Body of pancreas (tissue), 4 donors: ENCODE measurements at places on chromosomes 3 and 15.

DNA sequence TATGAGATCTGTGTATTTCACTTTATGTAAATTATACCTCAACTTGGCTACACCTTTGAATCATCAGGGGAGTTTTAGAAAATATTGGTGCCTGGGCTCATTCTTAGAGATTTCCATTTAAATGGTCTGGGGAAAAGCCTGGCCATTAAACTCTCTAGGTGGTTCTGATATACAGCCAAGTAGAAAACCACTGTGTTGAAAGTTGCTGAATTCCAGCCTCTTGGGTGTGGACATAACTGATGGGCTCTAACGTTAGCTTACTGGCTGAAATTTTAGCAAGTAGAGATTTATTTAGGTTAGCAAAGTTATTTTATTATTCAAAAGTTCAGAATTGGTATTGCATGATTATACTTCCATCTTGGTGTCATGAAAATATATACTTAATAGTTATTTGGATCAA lies 84.1 kb downstream of the ATG7 start:
- DNase-seq = no peak

DNA sequence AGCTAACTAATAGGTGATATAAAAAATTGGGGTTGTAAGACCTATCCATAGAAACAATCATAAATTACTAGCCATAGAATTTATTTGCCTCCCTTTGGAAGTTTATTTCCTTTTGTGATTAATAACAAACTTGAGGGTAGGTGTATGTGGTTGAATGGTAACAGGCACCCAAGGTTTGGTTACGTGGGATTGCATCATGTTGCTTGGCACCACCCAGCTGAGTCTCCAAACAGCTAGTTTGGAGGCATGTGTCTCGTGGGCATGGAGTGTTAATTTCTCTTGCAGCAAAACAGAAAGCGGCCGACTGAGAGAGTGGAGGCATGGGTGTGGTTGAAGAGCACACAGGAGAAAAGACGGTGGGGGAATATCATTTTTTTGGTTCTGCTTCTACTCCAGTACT lies 441.4 kb downstream of the CNTN4 start:
- no peak for DNase-seq

DNA sequence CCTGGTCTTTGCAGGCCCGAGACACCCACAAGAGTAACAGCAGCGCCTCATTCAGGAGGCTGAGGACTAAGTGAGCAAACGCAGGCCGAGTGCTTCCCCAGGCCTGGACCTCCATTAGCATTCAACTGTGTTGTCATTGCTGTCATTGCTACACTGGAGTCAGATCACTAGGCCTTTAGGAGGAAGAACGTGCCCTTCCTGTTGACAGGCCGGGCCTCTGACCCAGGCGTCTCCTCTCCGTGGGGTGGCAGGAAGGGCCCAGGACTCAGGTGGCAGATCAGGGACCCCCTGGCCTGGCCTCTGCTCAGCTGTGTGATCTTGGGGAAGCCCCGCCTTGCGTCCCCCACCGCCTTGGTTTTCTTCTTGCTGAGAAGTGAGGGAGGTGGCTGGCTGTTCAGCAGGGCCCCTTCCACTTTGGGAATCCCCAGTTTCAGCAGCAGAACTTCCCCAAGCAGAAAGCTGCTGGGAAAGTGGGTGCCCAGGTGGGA lies 19.1 kb downstream of the ZDHHC19 start:
- DNase-seq = peak; percentile 34

DNA sequence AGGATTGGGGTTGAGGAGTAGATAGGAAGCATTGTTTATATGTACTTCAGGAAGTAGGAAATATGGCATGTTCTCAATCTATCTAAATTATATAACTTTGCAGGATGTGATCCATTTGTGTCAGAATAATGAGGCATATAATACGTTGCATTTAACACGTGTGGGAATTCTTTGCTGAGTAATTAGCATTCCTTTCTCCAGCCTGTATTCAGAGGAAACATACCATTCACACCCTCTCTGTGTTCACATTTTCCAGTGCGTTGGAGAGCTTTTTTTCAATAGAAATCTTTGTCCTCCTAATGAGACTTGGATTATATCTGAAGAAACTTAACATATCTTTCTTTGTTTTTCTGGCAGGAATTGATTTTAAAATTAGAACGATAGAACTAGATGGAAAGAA lies 33.0 kb upstream of the APH1B start:
- no peak for DNase-seq

DNA sequence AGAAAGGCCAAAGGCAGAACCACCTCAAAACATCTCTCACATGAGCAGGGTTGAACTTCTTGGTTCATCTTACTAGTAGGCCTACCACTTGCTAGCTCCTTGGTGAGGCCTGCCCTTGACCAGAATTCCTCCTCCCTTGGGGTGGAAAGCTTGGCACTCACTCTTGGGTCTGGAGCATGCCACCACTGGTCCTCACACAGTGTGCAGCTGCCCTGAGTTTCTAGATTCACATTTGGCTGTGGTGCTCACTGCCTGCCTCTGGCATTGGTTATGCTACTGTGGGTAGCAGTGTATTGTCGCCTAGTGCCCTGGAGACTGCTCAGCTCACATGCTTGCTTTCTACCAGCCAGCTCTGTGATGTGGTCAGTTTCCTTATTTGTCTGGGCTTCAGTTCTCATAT lies 23.7 kb downstream of the OXNAD1 start:
- no peak for DNase-seq

GRCh38 chr15:36866896-36867295 lies 233.5 kb downstream of the MEIS2 start:
- no peak for DNase-seq

DNA sequence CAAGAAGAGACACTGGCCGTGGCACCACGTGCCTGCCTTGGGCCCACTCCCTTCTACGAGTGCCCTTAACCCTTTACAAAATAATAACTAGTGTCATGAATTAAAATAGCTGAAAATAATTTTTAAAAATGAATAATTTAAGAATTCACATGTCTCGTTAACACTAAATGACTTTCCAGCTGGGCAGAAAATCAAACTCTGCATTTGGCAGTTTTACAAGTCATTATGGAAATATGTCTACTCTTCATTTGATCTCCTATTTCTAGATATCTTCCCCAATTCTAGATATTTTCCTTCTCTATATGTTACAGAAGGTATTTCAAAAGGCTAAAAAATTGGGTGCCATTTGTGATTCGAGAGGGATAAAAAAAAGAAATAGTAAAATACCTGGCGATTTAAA lies 100.2 kb downstream of the RORA start:
- no peak for DNase-seq

DNA sequence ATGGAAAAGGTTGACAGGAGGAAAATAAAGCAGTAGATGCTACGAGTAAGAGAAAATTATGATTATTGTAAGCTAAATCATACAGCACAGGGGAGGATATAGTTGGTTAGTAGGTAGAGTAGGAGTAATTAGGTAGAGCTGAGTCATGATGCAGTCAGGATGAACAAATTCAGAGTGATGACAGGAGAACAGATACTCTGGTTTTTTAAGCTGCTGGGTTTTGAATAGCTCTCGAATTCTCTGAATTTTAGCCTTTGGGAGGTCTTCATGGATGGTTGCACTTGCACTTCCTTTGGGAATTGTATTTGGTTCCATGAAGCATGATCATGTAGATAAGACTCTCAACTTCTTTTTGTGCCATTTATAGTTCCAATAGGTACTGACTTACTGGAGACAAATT lies 96.2 kb downstream of the ECT2 start:
- no peak for DNase-seq

DNA sequence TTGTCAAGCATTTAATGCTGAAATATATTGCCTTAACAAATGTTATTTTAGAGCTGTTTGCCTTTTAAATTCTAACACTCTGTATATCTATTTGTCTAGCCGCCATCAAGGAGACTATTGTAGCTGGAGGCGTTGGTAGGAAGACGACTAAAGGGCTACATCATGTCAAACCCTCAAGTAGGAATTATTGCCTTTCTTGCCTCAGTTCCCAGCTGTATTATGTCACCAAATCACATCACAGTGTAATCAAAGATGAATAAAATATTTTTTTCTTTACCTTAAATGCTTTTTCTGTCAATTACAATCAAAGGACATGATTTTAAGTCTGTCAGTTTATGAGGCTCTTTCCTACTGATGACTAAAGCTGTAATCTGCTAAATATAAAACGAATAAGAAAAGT lies 233.1 kb downstream of the ZIC4 start:
- DNase-seq = no peak

DNA sequence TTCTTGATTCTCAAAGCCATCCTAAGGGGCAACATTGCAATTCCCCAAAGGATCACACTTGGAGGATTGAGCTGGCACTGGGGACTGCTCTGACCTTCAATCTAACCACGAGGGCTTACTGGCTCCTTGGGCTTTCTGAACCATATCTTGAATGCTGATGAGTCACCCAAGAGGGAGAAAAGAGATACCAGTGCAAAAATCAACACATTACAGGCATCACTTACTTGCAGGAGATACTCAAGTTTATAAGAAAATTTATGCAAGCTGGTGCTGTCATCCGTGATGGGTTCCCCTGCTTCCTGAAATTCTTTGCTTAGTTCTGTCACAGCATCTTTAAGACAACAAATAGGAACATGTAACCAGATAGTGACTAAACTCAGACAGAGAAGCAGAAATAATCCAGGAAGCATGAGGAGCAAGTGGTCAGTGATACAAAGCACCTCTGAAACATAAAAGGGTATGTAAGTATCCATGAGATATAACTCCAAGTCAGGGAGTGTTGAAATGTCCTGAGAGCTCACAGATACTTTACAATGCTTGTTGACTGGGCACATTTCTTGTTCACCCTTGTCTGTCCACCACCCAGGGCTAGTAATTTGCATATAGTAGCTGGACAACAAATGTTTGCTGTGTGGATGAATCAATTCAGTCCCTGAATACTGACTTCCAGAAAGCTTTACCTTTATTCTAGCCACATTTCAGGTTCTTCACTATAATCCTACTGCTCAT lies 14.1 kb downstream of the FYCO1 start:
- no peak for DNase-seq

- DNase-seq = no peak
Measured at GRCh38 chr3:193124861-193125260, 116.2 kb upstream of the PLAAT1 start.

DNA sequence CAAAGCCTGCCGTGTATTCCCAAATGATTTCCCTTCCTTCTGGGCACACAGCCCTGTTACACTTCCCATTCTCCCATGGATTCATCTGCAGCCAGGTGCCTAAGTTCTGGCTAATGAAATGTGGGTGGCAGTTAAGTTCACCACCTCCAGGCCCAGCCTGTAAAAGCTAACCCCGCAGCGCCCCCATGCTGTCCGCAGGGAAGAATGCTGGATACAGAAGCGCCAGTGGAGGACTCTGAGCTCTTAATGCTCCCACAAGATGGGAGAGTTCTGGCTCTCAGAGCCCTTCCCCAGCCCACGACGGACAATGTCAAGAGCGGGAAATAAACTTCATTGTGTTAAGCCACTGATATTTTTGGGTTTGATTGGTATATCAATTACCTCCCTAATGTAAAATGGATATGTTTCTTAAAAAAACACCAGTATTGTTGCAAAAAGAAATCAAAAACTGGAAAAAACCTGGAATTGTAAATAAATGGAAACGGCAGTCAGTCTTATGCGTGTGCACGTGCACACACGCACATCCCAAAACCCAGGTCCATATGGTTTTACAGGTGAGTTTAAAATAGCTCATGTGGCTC lies 37.7 kb upstream of the FGD5 start:
- peak; percentile 67 for DNase-seq

DNA sequence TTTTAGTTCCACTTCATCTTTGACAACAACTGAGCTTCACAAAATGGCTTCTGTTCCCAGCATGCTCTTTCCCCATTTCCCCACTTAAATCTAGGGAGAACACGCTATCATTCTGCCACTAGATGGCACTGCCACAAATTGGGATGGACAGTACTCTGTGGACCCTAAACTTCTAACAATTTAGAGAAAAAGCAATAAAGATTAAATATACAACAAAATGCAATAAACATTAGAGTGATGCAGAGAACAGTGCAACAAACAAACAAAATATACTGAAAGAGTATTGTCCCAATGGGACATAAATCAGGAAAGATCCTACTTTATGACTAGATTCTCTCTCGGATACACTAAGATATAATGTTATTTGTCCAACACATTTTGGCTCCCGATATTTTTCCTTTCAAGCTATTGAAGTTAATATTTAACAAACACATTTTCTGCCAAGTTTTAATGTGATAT lies 169.7 kb upstream of the TMCO5A start:
- peak; percentile 36 for DNase-seq

DNA sequence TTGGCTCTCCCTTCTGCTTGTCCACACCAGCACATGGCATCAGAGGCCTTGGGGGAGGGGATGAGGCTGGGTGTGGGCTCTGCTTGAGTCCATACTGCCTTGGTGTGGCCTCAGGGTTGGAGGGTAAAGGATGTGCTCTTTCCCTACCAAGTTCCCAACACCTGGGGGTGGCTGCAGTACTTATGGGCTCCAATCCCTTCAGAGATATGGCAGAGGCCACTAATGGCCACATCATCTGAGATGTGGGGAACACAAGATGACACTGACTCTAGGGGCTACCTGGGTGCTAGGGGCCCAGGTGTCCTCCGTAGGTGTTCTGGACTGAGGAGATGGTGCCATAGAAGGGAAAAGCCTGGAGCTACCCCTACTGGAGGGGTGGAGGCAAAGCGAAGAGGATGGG lies 6.9 kb downstream of the CXCR6 start:
- DNase-seq = no peak

GRCh38 chr15:75234191-75234810 lies 23.8 kb upstream of the GOLGA6C start:
- no peak for DNase-seq

DNA sequence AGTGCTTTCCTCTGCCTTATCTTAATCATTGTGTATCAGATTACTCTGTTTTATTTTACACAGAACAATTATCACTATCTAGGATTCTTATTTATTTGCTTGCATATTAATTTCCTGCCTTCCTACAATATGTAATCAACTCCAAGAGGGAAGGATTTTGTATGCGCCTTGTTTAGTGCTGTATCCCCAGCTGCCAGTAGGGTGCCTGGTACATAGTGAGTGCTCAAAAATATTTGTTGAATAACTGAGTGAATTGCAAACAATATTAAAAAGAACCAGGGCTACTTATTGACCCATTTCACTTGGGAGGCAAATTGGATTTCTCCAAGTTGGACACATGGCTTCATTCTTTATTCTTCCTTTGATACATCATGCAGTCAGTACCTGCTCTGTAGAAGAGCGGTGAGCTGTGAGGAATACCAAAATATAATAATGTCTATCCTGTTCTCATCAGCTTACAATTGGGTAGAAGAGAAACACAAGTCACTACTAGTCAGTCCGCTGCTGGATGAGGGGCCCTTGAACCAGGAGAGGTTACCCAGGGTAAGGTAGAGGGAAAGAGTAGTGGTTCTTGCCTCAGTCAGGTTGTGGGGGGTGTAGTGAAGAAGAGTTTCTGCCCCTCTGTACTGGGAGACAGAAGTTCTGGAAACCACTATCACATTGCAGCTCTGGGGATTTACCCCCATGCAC lies 233.9 kb upstream of the ZBTB20 start:
- DNase-seq = no peak

DNA sequence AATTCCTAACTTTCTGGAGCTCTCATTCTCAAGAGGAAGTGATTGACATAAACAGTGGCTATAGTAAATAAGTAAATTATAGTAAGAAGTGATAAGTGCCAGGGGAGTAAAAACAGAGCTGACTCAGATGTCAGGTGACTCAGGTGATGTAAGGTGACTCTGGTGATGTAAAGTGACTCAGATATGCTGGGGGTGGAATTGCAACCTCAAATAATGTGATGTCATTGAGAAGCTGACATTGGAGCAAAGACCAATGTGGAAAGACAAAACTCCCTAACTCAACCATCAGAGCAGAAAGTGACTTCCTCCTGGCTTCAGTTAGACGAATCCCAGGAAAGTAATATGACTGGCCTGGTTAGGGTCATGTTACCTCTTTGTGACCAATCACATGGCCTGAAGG lies 144.2 kb upstream of the SNTN start:
- DNase-seq = peak; percentile 5

GRCh38 chr3:134464064-134464688 lies 21.6 kb downstream of the ANAPC13 start:
- peak; percentile 40 for DNase-seq
